ENCODE measurements at places on chromosomes 3 and 15. TPM values are rescaled to one million over a fixed set of nuclear protein-coding genes. Genes with fewer than 3 reads are reported as not detected.

The ABI3BP gene
- total RNA-seq = 2.1 TPM

The SLC12A8 gene
- 4.4 TPM for total RNA-seq

The EXD1 gene
- total RNA-seq = not detected

The DISP2 gene
- total RNA-seq = 3.7 TPM

The RLBP1 gene
- total RNA-seq = not detected

The SORD gene
- 26.2 TPM for total RNA-seq

The SCG5 gene
- total RNA-seq = 14.7 TPM

The PLSCR5 gene
- not detected for total RNA-seq

The SCAANT1 gene
- total RNA-seq = not detected

The AHSG gene
- total RNA-seq = not detected

The PPP1R14D gene
- total RNA-seq = not detected

The GPX1 gene
- total RNA-seq = 208 TPM

The SAMMSON gene
- total RNA-seq = not detected

The STAB1 gene
- total RNA-seq = not detected

The KIF7 gene
- total RNA-seq = 5.3 TPM

The UNC13C gene
- 0.18 TPM for total RNA-seq

The VEPH1 gene
- total RNA-seq = 9.3 TPM

The ZNF501 gene
- total RNA-seq = 2.2 TPM

The GOLGA8R gene
- total RNA-seq = 1.6 TPM

The CMTM6 gene
- total RNA-seq = 52.2 TPM

The RHCG gene
- total RNA-seq = not detected

DNA sequence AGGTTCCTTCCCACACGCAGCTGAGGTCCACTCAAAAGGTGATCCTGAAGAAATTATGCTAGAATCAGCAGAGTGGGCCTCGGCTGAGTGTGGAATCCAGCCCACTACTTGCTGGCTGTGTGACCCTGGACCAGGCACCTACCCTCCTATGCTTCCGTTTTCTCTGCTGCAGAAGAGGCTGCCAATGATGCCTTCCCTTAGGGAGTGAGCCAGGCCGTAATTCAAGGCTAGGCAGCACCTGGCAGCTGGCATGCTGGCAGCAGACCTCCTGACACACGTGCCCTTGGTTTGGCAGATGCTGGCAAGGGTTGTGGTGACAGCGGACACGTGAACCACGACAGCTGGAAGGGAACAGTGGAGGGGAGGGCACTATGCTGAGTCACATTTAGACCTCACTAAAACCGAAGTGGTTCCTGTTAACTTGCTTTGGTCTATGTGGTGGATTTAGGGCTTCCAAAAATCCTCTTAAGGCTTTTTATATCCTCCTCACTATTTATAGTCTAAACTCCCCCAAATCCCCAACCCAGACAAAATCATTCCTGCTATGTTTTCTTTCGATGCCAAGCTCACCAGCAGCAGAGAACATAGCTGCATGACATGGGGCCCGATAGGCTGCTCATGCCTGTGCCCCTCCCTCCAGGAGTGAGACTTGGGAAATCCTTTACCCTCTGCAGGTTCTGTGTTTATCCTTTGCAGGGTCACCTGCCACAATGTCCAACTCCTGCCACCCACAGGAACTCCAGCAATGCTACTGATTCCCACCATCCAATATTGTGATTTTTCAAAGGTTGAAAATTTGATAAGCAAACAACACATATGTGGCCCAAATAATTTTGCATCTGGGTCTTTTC lies 10.6 kb upstream of the PCSK6 start:
- H3K36me3 ChIP-seq = no peaks in the 10 kb centered on the region
- H3K27ac ChIP-seq = no peak overlapping the region
- peaks cover 10% of the 10 kb centered on the region for H3K27me3 ChIP-seq
- no peak for DNase-seq
- H3K4me3 ChIP-seq = no peak overlapping the region

- H3K4me3 ChIP-seq = peak overlapping the region; percentile 44
- H3K36me3 ChIP-seq = no peaks in the 10 kb centered on the region
- no peak overlapping the region for H3K27ac ChIP-seq
- H3K27me3 ChIP-seq = no peaks in the 10 kb centered on the region
- DNase-seq = peak; percentile 92
- H3K4me1 ChIP-seq = peaks cover 10% of the 10 kb centered on the region
Observed at GRCh38 chr3:89025185-89025584, 82.2 kb upstream of the EPHA3 start.

GRCh38 chr15:81007428-81008064 lies 6.8 kb downstream of the TLNRD1 start:
- H3K27me3 ChIP-seq = no peaks in the 10 kb centered on the region
- H3K27ac ChIP-seq = no peak overlapping the region
- DNase-seq = no peak
- H3K36me3 ChIP-seq = peaks cover 9% of the 10 kb centered on the region
- no peak overlapping the region for H3K4me3 ChIP-seq

DNA sequence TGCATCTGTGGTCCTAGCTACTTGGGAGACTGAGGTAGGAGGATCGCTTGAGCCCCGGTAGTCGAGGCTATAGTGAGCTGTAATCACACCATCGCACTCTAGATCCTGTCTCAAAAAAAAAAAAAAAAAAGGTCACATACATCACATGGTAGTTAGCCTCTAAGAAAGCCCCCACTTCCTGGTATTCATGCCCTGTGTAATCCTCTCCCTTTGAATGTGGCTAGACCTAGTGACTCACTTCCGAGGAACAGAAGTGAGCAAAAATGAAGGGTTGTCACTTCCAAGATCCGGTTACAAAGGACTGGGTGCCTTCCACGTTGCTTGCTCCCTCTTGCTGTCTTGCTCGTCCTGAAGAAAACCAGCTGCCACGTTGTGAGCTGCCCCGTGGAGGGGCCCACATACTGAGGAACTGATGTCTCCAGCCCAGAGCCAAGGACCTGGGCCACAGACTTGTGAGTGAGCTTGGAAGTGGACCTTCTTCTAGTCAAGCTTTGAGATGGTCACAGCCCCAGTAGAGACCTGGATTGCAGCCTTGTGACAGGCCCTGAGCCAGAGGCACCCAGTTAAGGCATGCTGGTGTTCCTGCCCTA lies 12.6 kb upstream of the LCTL start:
- no peaks in the 10 kb centered on the region for H3K36me3 ChIP-seq
- H3K4me3 ChIP-seq = peak overlapping the region; percentile 6
- H3K27me3 ChIP-seq = no peaks in the 10 kb centered on the region
- peak; percentile 60 for DNase-seq
- no peak overlapping the region for H3K27ac ChIP-seq

GRCh38 chr3:8964436-8965370 lies 1.4 kb upstream of the RAD18 start:
- H3K4me1 ChIP-seq = peaks cover 29% of the 10 kb centered on the region
- no peak overlapping the region for H3K4me3 ChIP-seq
- peak; percentile 87 for DNase-seq
- no peaks in the 10 kb centered on the region for H3K27me3 ChIP-seq
- peak overlapping the region; percentile 64 for H3K27ac ChIP-seq

GRCh38 chr3:32102289-32102688 lies 4.1 kb upstream of the GPD1L start:
- no peak for DNase-seq
- no peak overlapping the region for H3K4me3 ChIP-seq
- no peaks in the 10 kb centered on the region for H3K36me3 ChIP-seq
- H3K4me1 ChIP-seq = peaks cover 5% of the 10 kb centered on the region
- H3K27ac ChIP-seq = no peak overlapping the region

GRCh38 chr15:77001966-77002365 lies 7.0 kb downstream of the PSTPIP1 start:
- no peak overlapping the region for H3K27ac ChIP-seq
- no peaks in the 10 kb centered on the region for H3K27me3 ChIP-seq
- H3K4me3 ChIP-seq = no peak overlapping the region
- H3K4me1 ChIP-seq = no peaks in the 10 kb centered on the region
- no peaks in the 10 kb centered on the region for H3K36me3 ChIP-seq

GRCh38 chr3:143910756-143911155 lies 60.9 kb upstream of the DIPK2A start:
- no peak overlapping the region for H3K4me3 ChIP-seq
- H3K27me3 ChIP-seq = no peaks in the 10 kb centered on the region
- no peak for DNase-seq
- no peak overlapping the region for H3K27ac ChIP-seq

DNA sequence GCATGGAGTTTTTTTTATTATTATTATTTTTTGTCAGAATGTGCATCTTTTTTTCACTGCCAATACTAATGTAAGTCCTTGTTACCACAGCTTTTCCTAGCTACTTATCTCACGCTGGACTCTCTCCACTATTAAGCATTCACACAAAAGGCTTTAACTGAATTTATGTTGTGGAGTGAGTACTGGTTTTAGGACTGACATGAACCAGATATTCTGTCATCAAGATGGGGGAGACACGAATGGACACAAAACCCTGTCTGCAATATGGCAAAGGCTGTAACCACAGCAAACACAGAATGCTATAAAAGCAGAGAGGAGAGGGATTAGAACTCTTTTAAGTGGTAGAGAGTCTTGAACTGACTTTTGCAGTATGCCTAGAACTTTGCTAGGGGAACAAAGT lies 592.2 kb upstream of the TBL1XR1 start:
- H3K4me1 ChIP-seq = peaks cover 8% of the 10 kb centered on the region
- no peak overlapping the region for H3K27ac ChIP-seq
- no peaks in the 10 kb centered on the region for H3K27me3 ChIP-seq
- H3K36me3 ChIP-seq = no peaks in the 10 kb centered on the region
- no peak overlapping the region for H3K4me3 ChIP-seq
- no peak for DNase-seq

- no peak overlapping the region for H3K27ac ChIP-seq
- H3K4me3 ChIP-seq = no peak overlapping the region
- H3K4me1 ChIP-seq = no peaks in the 10 kb centered on the region
- no peaks in the 10 kb centered on the region for H3K36me3 ChIP-seq
- no peaks in the 10 kb centered on the region for H3K27me3 ChIP-seq
Observed at GRCh38 chr15:29465196-29465595, 195.6 kb upstream of the NSMCE3 start.

GRCh38 chr3:25678581-25678980 lies 13.9 kb upstream of the TOP2B start:
- no peak overlapping the region for H3K4me3 ChIP-seq
- H3K4me1 ChIP-seq = no peaks in the 10 kb centered on the region
- H3K27me3 ChIP-seq = no peaks in the 10 kb centered on the region
- peak; percentile 11 for DNase-seq
- no peaks in the 10 kb centered on the region for H3K36me3 ChIP-seq

- no peaks in the 10 kb centered on the region for H3K27me3 ChIP-seq
Observed at GRCh38 chr15:36756707-36757106, 177.3 kb downstream of the CDIN1 start.

GRCh38 chr3:34212656-34213055 lies 414.2 kb downstream of the PDCD6IP start:
- H3K27ac ChIP-seq = no peak overlapping the region
- no peak overlapping the region for H3K4me3 ChIP-seq
- DNase-seq = peak; percentile 61

GRCh38 chr15:47796339-47796738 lies 79.0 kb downstream of the SEMA6D start:
- no peaks in the 10 kb centered on the region for H3K4me1 ChIP-seq
- H3K4me3 ChIP-seq = no peak overlapping the region
- no peaks in the 10 kb centered on the region for H3K27me3 ChIP-seq

DNA sequence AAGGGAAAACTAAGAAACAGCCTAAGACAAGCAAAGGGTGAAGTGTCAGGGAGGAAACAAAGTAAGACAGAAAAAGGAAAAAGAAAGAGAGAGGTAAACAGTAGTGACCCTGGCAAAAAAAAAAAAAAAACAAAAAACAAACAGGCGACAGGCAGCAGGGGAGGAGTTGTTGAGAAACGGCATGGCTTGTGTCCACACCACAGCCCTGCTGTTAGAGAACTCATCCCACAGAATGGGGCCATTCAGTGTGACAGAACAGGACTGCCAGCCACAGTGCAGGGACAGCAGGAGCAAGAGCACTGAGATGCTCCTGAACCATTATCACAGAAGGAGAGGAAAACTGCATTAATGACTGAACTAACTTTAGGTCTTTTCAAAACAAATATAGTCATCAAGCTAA lies 29.7 kb downstream of the MECOM start:
- no peaks in the 10 kb centered on the region for H3K36me3 ChIP-seq
- no peak overlapping the region for H3K4me3 ChIP-seq
- H3K27me3 ChIP-seq = no peaks in the 10 kb centered on the region

GRCh38 chr15:97174886-97175540 lies 785.5 kb upstream of the ARRDC4 start:
- no peaks in the 10 kb centered on the region for H3K36me3 ChIP-seq
- H3K27ac ChIP-seq = no peak overlapping the region

DNA sequence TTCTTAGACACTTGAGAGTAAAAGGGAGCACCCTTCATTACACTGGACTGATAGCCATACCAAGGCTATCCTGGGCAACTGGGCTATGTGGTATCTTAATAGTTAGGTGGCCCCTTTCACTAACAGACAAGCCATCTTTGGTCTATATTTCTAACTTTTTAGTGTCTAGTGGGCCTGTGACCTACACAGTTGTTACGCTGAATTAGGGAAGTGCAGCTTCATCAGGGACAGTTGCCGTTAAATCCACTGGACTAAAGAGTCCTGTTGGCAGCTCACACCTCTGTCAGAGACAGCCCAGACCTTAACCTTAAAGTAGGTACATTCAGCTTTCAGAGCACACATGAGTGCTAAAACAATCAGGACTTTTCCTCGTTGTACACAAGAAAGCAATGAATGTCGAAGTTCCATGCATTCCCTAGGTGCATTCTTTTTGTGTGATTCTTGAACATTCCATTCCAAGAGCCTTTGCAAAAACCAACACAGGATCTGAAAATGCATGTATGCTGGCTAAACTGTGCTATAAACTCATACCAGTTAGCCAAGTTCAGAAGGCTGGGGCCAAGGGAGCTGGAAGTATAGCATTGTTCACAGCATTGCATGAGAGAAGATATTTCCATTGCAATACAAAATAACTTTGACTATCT lies 230.2 kb upstream of the EIF1B start:
- H3K27ac ChIP-seq = peak overlapping the region; percentile 52
- peak; percentile 83 for DNase-seq
- no peak overlapping the region for H3K4me3 ChIP-seq
- no peaks in the 10 kb centered on the region for H3K27me3 ChIP-seq

- no peak overlapping the region for H3K4me3 ChIP-seq
- no peak overlapping the region for H3K27ac ChIP-seq
- no peaks in the 10 kb centered on the region for H3K4me1 ChIP-seq
- no peak for DNase-seq
Observed at GRCh38 chr3:162626172-162626571, 1129.6 kb downstream of the OTOL1 start.

GRCh38 chr15:84784262-84784661 lies 32.9 kb upstream of the ALPK3 start:
- H3K4me1 ChIP-seq = no peaks in the 10 kb centered on the region
- H3K27ac ChIP-seq = no peak overlapping the region
- H3K36me3 ChIP-seq = peaks cover 22% of the 10 kb centered on the region
- H3K4me3 ChIP-seq = no peak overlapping the region
- DNase-seq = no peak
- H3K27me3 ChIP-seq = no peaks in the 10 kb centered on the region

- H3K4me3 ChIP-seq = no peak overlapping the region
- no peak for DNase-seq
- H3K4me1 ChIP-seq = peaks cover 2% of the 10 kb centered on the region
- no peaks in the 10 kb centered on the region for H3K36me3 ChIP-seq
Observed at GRCh38 chr15:85008474-85009260, 27.0 kb downstream of the PDE8A start.

- peaks cover 23% of the 10 kb centered on the region for H3K4me1 ChIP-seq
- H3K27me3 ChIP-seq = no peaks in the 10 kb centered on the region
- H3K36me3 ChIP-seq = peaks cover 25% of the 10 kb centered on the region
- peak overlapping the region; percentile 51 for H3K27ac ChIP-seq
- H3K4me3 ChIP-seq = no peak overlapping the region
- DNase-seq = peak; percentile 89
Observed at GRCh38 chr15:30953731-30954378, 37.6 kb downstream of the MTMR10 start.

All from astrocyte (in vitro differentiated cells and primary cell).